Stimulated activated CD8-positive, alpha-beta memory T cell treated with anti-CD3 and anti-CD28 coated beads, Interleukin-15, amount 100 ng/mL, for 1 hour (primary cell): ENCODE measurements at places on chromosomes 2 and 18.

- no peak for DNase-seq
Observed at GRCh38 chr2:71173096-71173495, 42.7 kb downstream of the MPHOSPH10 start.

GRCh38 chr2:166468124-166469024 is 25.7 kb downstream of the SCN7A start:
- no peak for DNase-seq

GRCh38 chr2:66697366-66697765 is 262.4 kb downstream of the MEIS1 start:
- no peak for DNase-seq

DNA sequence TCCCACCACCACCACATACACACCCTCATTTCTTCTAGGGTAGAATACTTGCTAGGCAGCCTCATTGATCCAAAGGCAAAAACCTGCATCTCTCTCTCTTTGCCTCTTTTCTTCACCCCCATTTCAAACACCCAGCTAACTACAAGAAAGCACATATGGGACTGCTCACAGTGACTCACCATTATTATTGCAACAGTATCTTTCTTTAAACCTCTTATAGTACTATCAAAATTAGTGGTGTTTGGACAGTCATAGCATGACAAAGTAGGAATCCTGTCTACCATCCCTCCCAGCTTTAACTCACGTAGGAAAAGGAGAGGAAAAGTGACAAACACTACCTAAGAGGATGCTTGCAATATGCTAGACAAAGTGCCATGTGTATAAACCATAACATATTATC is 422.5 kb upstream of the CRIM1 start:
- no peak for DNase-seq

DNA sequence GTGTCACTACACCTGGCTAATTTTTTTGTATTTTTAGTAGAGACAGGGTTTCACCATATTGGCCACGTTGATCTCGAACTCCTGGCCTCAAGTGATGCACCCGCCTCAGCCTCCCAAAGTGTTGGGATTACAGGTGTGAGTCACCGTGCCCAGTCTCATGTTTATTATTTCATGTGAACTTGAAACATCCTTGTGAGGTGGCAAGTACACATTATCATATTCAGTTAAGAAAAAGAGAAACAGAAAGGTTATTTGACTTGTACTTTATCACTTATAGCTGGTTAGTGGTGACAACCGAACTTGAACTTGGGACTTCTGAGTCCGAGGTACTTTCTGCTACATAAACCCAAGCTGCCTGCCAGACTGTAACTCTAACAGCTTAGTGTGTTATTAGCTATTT is 24.4 kb downstream of the ABHD3 start:
- no peak for DNase-seq

DNA sequence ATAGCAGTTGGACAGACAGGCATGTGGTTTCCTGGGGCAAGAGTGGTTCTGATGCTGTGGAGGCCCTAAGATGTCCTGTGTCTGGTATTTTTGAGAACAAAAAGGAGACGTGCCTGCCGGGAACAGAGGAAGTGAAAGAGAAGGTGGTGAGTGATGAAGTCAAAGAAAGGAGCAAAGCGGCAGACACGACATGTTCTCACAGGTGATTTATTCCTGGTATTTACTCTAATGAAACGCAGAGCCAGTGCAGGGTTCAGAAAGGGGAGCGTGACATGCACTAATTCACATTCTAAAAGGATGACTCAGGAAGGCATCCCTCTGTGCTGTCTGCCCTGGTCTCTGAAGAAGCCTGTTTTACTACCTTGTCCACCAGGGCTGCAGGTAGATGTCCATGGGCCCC is 211.0 kb downstream of the KCNE4 start:
- DNase-seq: no peak

DNA sequence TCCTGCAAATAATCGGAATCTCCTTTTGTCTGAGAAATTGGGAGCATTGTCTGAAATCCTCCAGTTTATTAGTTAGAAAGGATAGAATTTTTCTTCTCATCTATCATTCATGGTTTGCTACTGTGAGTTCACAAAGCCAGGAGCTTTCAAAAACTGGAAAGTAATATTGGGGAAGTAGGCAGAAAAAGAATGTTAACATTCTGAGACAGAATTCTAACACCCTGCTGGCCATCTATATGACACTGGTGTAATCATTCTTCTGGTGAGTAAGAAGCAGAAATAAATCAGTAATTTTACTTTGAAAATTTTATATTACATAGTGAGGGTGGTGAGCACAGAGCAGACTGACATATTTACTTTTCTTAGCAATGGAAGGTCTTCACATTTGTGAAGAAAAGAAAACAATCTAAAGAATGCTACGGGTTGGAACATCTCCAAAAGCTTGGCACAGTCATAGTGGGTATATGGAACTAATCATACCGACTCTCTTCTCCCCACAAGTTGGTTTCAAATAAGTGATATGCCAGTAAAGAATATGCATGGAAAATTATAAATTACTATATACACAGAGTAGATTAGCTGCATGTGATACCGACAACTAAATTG is 344.9 kb downstream of the LPIN1 start:
- DNase-seq: no peak

- no peak for DNase-seq
Observed at GRCh38 chr2:9191041-9191481, 15.6 kb upstream of the ASAP2 start.

DNA sequence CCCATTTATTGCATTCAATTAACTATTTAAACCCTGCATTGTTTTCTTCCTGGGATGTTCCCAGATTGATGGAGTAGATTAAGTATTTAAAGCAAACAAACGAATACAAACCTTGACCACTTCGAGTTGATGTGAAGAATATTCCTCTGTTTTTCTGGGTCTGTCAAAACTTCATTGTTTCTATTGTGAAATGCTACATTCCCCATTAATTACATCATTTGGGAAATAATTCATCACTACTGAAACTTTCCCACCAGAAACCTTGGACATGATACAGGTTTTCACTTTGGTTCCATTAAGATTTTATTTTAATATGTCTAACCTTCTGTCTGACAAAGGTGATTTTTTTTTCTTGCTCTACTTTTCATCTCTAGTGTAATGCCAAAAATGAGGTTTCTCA is 365.1 kb upstream of the ETAA1 start:
- no peak for DNase-seq

- no peak for DNase-seq
Observed at GRCh38 chr2:38074058-38074763, 1.7 kb downstream of the CYP1B1 start.

DNA sequence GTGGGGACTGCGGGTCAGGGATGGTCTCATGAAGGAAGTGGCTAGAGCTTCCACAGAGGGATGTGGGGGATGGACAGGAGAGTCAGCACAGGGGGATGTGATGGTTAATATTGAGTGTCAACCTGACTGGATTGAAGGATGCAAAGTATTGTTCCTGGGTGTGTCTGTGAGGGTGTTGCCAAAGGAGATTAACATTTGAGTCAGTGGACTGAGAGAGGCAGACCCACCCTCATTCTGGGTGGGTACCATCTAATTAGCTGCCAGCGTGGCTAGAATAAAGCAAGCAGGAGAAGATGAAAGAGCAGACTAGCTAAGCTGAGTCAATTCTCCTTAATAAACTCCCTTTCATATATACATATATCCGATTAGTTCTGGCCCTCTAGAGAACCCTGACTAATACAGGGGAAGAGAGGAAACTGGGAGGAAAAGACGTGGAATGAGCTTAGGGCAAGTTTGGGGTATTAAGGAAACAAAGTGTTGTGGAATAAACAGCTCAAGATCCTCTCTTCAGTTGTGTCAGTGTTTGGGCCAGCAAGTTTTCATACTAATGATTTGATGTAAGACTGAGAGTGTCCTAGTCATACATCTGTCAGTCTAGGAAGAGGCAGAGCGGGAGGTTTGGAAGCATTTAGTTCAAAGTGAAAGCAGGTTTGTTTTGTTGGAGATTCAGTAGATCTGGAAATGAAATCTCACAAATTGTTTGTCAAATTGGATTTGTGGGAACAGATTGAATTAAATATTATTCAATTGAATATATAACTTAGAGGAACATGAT is 135.2 kb upstream of the NT5C1B start:
- DNase-seq: no peak

DNA sequence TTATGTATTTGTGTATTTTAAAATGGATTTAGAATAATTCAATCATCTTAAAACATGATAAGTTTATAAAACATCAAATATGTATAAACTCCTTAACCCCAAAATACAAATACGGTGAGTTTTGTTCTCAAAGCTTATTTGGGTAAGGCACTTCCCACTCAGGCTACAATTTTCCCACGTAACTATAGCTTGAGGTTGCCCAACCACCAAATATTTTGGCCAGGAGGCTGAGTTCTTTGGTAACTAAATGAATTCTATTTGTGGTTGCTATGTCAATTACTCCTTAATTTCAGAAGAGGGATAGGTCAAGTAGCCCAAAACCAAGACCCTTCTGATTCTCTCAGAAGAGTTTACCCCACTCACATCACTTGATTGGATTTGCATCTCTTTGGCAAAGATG is 70.4 kb downstream of the MYL12B start:
- DNase-seq: no peak

DNA sequence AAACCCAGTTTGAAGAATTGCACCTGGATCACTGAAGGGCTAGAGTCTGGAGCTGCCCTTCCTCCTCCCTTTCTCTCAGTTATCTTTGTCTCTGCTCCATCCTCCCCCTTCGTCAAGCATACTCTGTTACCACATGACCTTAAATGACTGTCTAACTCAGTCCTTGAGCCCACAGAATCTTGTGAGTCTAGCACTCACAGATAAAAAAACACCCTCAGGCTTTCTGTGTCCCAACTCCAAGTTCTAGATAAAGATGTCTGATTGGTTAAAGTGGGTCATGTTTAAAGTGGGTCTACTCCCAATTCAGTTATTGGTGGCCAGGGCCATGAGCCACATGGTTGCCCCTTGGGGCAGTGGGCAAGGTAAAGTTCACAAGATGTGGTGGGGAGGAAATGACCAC is 53.5 kb upstream of the CYP1B1 start:
- no peak for DNase-seq

- no peak for DNase-seq
Observed at GRCh38 chr18:53991805-53992204, 232.7 kb downstream of the MBD2 start.

- no peak for DNase-seq
Observed at GRCh38 chr2:40363631-40364030, 88.3 kb downstream of the SLC8A1 start.

GRCh38 chr2:19138264-19138825 is 220.1 kb downstream of the OSR1 start:
- no peak for DNase-seq

DNA sequence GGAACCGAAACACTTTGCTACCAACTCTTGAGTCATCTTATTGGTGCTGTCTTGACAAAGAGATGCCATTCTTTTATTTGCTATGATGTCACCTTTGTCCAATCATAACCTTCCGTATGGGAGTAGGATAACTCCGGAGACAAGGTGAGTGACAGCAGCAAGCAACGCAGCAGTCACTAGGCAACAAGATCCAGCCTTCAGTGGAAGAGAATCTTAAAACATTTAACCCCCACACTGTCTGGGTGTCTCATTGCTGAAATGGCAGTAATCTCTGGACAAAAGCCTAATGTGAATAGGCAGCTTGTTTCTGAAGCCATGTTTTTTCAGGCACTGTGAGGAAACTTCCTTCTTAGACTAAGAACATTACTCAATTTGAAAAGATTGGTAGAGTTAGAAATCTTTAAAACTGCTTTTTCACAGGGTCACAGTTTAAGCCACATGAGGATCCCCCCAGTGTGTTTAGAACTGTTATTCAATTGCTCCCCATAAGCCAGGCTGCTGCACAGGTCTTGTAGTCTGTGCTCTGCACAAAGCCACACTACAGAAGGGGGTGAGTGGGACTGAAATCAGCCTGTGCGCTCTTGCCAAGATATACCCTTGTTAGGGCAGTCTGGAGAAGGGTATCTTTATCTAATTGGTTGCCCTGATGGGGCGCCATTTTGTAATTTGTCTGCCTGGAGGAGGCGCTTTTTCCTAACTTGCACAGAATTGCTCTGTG is 131.5 kb upstream of the STON1 start:
- DNase-seq: no peak

GRCh38 chr2:45833968-45834344 is 182.5 kb downstream of the PRKCE start:
- no peak for DNase-seq

GRCh38 chr2:175457895-175458448 is 276.5 kb upstream of the ATP5MC3 start:
- no peak for DNase-seq

DNA sequence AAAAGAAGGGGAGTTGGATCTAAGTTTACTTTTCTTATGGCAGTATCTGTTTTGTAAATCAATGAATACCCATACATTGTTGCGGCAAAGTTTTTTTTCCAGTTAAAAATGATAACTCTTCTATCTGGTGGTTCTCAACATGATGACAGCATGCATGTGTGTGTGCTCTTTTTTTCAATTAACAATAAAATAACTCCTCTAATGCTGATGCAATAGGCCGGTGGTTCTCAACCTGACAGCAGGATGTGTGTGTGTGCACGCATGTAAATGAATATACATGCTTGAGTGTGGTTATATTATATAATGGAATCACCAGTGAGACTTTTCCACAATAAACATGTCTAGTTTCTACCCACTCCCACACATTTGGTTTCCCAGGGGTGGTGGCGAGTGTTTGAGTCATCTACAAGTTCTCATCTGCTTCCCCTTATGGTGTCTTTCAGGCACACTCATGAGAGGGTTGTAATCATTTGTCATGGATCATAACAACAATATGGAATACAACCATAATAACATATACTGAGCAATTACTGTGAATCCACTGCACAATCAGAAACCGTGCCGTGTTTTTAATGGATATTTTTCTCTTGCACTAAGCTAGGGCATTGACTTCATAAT is 31.2 kb downstream of the PARD3B start:
- no peak for DNase-seq

GRCh38 chr2:11379558-11379957 is 35.1 kb upstream of the ROCK2 start:
- DNase-seq: no peak

- DNase-seq: no peak
Observed at GRCh38 chr2:113069676-113070605, 2.2 kb downstream of the IL1F10 start.

DNA sequence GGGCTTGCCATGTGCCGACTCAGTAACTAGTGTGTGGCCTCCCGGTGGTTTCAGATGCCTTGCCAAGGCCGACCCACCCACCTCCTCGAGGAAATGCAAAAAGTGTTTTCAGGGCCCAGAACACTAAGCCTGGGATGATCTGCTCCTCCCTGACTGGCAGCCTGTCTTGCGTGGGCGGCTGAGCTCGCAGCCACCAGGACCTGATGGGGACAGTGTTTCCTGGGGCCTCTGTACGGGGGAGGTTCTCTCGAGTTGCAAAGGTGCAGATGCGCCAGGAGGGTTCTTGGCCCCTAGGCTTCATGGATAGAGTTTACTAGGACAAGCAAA is 85.2 kb downstream of the GLI2 start:
- DNase-seq: no peak

DNA sequence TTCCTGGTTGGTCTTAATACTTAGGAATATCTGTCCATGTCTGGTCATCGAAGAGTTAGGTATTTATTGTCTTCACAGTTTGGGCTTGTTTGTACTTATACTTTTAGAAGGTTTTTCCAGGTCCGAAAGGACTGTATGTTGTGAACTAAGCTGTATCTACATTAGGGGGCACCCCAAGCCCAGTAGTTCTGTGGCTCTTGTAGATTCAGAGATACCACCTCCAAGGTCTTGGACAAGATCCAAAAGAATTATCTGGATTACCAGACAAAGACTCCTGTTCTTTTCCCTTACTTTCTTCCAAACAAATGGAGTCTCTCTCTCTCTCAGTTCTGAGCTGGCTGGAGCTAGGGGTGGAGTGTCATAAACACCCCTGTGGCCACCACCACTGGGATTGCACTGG is 328.7 kb downstream of the ZNF804A start:
- DNase-seq: no peak

- no peak for DNase-seq
Observed at GRCh38 chr2:146927080-146927711, 917.6 kb upstream of the ACVR2A start.
